Epithelial cell of esophagus (primary cell): ENCODE measurements at places on chromosomes 7 and 10.
A peak's percentile ranks its signal among the peaks of the same experiment; 100 is the strongest.

GRCh38 chr10:76035206-76036110, 604.0 kb downstream of the LRMDA start:
- DNase-seq: no peak

DNA sequence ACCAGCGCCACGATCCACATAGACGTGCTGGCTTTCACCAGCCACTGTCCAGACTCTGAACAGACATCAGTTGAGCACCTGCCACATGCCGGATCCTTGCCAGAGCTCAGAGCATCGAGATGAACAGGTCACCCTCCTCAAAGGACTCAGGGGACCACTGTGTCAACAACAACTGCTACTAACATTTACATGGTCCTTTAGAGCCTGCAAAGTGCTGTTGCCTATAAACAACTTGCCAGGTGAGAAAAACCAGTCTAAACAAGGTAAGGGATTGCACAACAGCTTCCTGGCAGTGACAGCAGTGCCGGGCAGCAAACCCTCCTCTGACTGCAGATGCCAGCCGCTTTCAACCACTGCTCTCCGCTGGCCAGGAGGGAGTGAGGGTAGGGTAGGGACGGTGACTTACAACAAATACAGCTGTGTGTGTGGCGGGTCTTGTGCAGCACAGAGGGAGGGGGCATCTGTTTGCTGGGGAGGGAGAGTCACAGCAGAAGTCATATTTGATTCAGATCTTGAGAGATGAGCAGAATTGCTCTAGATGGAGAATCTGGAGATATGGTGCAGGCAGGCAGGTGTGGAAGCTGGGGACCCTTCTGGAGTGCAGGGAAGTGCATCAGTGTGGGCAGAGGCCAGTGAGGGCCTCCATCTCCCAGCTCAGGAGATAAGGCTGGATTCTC, 32.8 kb upstream of the RHEB start:
- peak; percentile 93 for DNase-seq

DNA sequence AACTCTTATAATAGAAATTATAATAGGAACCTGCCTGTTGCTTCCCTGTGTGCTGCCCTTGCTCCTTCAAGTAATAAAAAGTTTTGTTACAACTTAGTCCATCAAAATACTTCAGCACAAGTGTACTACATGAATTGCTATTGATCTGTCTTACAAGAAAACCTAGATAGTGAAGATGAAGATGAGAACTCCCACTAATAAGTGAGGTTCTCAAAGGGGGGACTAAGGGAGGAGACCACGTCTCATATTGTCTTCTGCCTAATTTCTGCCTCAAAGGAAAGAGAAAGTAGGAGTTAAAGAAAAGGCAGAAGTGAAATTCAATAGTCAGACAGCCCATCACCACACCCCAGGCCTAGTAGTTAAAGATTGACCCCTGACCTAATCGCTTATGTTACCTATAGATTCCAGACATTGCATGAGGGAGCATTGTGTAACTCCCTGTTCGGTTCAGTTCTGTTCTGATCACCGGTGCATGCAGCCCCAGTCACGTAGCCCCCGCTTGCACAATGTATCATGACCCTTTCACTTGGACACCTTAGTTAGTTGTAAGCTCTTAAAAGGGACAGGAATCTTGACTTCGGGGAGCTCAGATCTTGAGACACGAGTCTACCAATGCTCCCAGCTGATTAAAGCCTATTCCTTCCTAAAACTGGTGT, 18.2 kb upstream of the CHST3 start:
- DNase-seq: no peak

DNA sequence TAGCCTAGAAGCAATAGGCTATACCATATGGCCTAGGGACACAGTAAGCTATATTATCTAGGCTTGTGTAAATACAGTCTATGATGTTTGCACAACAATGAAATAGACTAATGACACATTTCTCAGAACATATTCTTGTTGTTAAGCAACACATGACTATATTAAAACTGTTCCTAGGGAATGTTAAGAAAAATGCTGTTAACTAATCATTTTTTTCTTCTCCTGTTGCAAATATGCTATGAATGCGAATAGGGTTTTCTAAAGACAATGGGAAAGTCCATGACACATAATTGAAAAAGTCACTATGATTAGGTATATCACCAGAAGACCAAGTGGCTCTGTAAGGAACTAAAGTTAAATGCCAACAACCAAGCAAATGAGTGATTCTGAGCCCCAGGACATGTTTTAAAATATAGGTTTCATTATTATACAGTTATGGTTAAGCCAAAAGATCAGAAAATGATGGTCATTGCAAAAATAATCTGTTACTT, 454.0 kb upstream of the SORCS1 start:
- DNase-seq: peak; percentile 79

DNA sequence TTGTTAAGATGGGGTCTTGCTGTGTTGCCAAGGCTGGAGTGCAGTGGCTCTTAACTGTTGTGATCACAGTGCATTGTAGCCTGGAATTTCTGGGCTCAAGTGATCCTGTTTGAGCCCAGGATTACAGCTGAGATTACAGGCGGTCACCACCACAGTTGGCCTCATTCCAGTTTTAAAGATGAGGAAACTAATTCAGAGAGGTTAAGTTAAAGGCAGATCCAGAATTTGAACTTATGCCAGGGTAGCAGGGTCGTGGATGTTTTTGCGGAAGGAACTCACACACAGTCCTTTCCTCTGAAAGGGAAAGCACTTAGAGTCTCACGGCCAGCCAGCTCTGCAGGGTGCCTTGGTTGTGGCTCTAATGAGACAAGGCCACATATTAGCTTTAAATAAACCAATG, 84.7 kb downstream of the MMRN2 start:
- DNase-seq: no peak

- peak; percentile 67 for DNase-seq
Observed at GRCh38 chr10:95864906-95865813, 42.6 kb upstream of the CC2D2B start.

DNA sequence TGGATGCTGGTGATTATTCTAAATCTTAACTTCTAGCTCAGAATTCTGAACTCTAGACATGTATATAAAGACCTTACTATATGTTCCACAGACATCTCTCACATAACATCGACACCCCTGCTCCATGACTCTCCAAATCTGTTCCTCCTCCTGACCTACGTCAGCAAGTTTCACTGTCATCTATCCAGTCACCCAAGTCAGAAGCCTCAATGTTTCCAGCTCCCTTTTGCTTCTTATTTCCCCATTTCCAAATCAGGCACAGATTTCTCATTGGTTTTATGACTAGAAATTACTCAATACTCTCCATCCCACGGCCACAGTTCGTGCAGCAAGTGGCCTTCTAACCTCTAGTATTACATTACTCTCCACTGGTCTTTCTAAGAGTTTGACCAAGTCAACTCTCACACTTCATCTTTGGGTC, 28.5 kb downstream of the EPC1 start:
- DNase-seq: no peak

DNA sequence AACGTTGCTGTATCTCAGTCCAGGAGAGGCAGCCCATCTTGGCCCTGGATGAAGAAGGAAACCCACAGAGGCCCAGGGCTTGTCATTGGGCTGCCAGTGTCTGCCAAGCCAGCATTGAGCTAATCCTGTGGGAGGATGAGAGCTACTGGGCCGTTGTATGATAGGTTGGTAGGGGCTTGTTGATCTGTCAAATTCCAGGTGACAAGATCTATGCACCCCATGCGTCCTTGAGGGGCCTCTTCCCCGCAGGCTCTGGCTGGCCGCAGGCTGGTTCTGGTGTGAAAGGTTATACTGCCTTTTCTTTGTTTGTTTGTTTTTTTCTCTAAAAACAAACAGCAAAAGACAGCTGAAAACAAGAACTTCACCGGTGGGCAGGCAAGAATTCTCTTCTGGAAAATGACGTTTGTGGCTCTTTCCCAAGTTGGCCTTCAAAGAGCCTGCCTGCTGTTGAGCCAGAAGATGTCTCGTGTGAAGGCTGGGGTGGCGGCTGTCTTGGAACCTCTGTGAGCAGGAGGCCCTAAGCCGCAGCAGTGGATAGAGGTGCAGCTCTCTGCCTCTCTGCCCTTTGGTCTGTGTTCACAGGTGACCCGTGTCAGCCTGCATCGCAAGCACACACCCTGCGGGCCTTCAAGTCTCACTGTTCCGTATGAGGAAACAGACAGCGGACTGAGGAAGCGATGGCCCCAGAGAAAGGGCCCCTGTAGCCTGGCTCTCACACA, 23.3 kb downstream of the CYP17A1 start:
- no peak for DNase-seq

- DNase-seq: peak; percentile 81
Observed at GRCh38 chr7:22356701-22357310, at the start of gene RAPGEF5. RAPGEF5 (minus strand) TSS chr7:22357154; CDS start chr7:22357060, 94 bp downstream.

DNA sequence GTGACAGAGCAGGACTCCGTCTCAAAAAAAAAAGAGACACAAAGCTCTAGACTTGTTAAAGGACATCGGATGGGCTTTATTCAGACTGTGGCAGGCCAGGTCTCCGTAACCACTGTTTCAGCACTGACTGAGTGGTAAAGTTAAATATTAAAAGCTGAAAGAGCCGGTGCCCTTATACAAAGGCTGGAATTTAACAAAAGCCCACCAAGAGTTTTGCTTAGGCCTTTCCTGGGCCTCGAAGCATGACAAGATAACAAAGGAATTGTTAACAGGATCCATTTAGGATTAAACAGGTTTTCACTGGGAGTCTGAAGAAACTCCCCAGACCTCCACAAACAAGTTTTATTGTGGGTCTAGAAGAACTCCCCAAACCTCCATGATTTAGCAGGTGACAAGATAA, 727.8 kb downstream of the TYW1 start:
- DNase-seq: no peak

GRCh38 chr7:81777697-81778096, 7.8 kb upstream of the HGF start:
- no peak for DNase-seq
